ENCODE measurements at places on chromosomes 1 and 21.

GRCh38 chr1:205205055-205205454 lies 6.4 kb downstream of the DSTYK start:
- no peak for DNase-seq

GRCh38 chr1:175168782-175169181 lies 23.8 kb downstream of the KIAA0040 start:
- DNase-seq, result no peak

- DNase-seq, result peak; percentile 91
These were observed 46.5 kb downstream of the KCNJ15 start for GRCh38 chr21:38303300-38303699.

DNA sequence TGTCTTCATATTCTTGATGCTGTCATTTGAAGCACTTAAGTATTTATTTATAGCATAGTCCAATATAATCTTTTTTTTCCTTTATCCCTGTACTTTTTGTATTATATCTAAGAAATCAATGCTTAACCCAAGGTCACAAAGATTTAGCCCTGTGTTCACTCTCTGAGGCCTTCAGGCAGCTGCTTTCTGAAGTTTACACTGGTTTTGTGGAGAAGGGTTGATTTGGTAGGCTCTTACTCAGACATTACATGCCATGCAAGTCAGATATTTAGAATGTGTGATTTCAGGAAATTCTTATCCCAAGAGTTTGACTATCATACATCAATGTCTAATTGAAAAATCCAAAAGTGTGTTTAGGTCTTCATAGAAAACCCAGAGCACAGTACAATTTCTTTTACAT lies 56.3 kb downstream of the PALMD start:
- no peak for DNase-seq

- peak; percentile 32 for DNase-seq
These were observed 6.7 kb upstream of the WASF2 start for GRCh38 chr1:27496604-27497155.

- peak; percentile 22 for DNase-seq
These were observed 10.0 kb downstream of the TTF2 start for GRCh38 chr1:117070124-117070523.

DNA sequence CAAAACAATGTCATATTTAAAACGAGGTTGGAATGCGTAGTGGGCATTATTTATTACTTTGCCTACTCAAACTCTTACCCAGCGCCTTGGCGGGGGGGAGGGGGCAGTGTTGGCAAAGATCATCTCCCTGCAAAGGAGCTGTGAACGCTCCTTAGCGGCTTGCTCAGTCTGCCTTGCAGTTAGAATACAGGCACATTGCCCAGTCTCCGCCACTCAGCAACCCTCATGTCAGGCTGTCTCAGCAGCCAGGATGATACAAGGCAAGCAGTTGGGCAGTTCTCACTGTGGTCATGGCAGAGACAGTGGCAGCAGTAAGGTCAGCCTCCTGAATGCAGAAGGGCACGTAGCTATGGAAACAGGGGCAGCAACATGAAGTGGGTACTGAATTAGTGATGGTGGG lies 170.4 kb upstream of the KCNK2 start:
- no peak for DNase-seq

DNA sequence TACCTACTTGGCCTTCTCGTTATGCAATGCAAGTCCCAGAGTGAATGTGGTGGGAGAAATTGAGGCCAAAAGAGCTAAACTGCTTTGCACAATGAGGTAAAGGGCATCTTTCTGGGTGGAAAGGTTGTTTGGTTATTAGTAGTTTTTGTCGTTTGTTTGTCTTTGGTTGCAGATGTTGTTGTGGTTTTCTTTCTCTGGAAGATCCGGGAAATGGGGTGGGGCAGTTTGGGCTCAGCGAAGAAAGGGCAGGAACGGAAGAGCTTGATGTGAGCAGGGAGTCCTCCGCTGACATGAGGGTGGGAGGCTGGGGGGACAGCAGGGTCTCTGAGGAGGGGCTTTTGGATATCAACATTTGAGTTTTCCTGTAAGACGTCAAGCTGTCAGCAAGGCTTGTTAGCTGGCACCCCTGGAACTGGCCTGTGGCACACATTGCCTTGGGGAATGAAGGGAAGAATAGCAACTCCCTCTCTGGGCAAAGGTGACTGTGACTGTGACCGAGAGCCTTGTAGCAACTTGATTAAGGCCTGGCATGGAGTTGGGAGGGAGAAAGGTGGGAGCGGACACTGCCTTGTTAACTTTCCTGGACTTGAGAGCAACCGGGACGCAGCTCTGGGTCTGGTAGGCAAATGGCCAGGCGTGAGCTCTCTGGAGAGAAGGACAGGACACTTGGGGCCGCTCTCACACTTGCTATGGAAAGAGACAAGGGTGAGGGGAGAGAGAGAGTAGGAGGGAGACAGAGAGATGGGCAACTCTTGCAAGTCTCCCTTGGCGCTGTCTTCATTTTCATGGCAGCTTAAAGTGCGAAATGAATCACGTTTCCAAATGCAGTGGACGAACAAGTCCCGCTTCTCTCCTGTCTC lies 15.4 kb upstream of the OPRD1 start:
- DNase-seq, result no peak

DNA sequence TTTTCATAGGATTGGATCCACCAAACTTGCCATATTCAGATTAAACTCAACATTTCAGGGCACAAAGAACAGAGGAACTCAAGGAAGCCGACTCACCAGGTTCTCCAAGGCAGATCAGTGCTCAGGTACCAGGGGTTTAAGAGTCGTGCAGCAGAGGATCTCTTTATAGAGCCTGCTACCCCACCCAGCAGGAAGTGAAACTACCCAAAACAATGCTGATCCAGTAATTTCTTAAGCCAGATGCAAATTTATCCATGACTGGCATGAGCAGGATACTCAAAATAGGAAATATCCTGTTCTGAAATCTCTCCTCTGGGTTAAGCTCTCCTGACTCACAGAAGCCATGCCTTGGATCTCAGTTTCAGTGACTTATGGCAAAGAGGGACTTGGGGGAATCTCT lies at the start of gene SPRR2A:
SPRR2A (minus strand) TSS at position 138 of the 400 bp plus-strand sequence. CDS start 777 bp downstream, outside the sequence.
- no peak for DNase-seq

- no peak for DNase-seq
These were observed 60.4 kb downstream of the CAPZB start for GRCh38 chr1:19424651-19425570.

DNA sequence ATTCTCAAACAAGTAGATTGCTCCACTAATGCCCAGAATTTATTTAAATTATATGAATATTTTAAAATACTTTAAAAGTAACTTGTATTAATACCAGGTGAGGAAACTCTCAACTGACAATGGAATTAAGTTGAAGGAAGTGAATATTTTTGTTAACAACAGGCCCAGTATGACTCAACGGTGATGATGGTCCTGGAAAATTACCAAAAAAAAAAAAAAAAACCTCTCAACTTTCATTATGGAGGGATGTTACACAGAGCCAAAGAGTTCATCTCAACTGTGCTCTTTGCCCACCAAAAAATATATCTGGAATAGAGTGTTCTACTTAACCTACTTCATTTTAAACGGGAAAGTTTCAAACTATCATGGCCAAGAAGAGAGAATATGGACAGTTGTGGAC lies 28.3 kb downstream of the CFH start:
- peak; percentile 68 for DNase-seq

GRCh38 chr1:212628046-212628445 lies 19.5 kb downstream of the ATF3 start:
- DNase-seq, result no peak

- no peak for DNase-seq
These were observed 790.9 kb upstream of the NCAM2 start for GRCh38 chr21:20207335-20207734.

DNA sequence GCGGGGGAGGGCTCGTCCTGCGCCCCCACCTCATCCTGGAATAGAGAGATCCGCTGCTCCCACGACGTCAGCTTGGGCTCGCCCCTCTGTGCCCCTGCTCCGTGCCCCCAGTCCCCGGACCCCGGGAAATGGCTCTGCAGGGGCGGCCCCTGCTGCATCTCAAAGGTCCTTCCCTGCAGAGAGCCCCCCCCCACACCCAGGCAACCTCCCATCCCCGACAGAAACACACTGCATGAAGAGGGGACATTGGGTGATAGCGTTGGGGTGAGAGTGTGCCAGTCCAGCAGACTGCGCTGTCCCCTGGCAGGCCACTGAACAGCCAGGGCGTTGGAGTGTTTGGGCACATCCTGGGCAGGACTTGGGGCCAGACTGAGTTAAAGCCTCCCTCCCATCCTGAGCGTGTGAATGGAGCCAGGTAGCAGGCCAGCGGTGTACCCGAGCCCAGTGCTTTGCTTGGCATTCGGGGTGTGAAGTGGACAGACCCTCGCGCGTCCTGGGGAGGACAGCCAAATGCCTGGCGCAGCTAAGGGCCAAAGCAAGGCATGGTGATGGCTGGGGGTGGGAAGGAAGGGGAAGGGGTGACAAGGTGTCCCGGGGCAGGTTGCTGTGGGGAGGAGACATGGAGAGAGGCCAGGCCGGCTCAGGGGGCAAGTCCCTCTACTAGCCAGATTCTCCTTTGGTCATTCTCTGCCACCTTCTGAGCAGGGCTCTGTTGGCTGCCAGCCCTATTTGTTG lies 633 bp upstream of the ETNK2 start:
- no peak for DNase-seq

GRCh38 chr1:183219616-183220009 lies 33.5 kb downstream of the LAMC2 start:
- DNase-seq, result no peak

DNA sequence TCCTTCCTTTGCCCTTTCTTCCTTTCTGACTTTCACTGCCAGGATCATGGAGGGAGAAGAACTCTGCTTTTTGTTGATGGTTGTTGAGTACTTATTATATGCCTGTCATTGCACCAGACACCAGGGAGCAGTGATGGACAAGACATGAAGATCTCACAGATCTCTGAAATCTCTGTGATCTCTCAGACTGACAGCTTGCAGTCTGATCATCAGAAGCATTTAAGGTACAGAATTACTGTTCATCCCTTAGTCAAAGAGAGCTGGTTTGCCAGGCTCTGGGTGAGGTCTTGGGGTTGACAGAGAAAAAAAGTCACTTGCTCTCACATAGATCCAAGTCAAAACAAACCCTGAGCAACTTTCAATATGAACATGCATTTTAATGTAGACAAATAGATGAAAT lies 299.5 kb upstream of the FMN2 start:
- DNase-seq, result no peak

DNA sequence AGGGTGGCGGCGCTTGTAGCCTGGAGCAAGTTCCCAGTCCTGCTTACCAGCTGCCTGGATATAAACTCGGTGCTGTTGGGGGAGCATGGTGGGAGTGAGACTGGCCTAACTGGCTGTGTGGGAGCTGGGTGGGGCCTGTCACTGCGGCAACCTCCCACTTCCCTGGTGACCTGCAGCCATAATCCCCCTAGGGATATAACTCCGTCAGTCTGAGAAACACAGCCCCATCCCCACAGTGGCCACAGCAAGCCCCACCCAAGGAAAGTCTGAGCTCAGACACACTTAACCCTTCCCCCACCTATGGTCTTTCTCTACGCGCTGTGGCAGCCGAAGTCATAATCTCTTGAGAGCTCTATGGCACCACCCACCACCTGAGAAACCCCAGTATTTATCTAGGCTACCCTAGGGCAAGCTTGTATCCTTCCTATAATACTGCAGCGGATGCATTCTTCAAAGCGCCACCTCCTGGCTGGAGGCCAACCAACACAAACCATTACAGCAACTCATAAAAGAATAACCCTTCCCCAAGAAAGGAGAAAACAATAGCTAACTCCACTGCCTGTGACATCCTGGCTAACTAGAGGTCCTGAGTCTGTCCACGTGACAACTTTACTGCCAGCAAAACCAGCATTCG lies 57.4 kb downstream of the ZNF648 start:
- DNase-seq, result no peak

DNA sequence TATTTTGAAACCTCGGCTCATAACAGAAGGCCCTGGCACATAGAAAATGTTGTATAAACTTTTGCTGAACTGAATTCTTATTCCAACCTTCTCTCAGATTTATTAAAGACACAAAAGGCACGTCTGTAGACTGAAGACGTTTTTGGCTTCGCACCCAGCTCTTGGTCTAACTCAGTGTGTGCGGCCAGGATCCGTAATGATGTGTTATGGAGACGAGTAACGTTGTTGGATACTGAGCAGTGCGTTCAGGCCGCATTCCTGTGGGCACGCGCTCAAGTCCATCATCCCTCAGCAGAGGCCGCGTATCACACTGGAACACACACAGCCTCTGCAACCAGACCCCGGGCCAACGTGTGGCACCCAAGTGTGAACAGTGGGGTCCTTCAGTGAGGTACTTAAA lies 154.8 kb upstream of the RAB4A start:
- no peak for DNase-seq

DNA sequence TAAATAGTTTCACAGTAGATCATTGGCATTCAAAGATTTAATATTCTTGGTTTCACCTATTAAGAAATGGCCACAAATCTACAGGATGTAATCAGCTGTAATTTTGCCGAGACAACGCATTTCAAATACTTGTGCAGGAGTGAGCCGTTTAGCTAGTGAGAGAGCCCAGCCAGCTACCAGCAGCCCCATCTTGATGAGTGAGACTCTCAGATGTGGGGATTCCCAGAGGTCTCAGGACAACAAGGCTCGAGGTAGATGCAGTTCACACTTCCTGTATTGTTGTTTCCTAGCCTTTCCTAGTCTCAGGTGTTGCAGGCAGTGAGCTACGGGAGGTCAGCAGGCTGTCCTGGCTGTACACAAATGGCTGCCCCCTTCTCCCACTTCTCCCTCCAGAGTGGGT lies 108.6 kb downstream of the PBX1 start:
- no peak for DNase-seq

DNA sequence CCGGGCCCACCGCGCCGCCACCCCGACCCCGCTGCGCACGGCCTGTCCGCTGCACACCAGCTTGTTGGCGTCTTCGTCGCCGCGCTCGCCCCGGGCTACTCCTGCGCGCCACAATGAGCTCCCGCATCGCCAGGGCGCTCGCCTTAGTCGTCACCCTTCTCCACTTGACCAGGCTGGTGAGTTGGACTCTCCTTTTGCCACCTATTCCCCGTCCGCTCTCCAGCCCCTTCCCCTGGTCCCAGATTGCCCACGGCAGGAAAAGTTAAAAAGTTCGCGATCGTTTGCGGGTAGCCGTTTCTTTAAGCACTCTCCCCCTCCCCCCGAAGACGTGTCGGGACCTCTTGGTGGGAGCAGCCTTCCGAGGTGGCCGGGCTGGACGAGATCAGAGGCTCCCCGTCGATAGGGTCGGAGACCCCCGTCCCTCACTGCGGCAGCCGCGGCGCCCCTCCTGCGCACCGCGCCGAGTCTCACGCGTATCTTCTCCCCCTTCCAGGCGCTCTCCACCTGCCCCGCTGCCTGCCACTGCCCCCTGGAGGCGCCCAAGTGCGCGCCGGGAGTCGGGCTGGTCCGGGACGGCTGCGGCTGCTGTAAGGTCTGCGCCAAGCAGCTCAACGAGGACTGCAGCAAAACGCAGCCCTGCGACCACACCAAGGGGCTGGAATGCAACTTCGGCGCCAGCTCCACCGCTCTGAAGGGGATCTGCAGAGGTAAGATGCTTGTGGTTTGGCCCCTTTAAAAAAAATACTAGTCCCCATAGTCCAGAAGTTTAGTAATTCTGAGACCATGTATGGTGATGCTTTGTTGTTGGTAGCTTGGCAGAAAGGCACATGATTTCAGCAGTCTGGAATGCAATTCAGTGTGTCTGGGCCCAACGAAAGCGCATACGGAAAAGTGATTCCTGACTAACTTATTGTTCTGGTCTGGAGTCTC lies 576 bp downstream of the CCN1 start:
- DNase-seq, result peak; percentile 57

- DNase-seq, result no peak
These were observed 102.1 kb upstream of the ADAR start for GRCh38 chr1:154710106-154710505.

All from EL (cell line).